Tracheal epithelial cell (primary cell): ENCODE measurements at places on chromosomes 6 and 20. TPM values are rescaled to one million over a fixed set of nuclear protein-coding genes. Genes with fewer than 3 reads are reported as not detected.

The COL19A1 gene
- not detected in 2 replicates for total RNA-seq

The ZNF311 gene
- total RNA-seq = 0.96 and 2.1 TPM in 2 replicates

The LY86 gene
- not detected in 2 replicates for total RNA-seq

The BMP7 gene
- not detected in 2 replicates for total RNA-seq

The SSTR4 gene
- not detected in 2 replicates for total RNA-seq

The ABHD16B gene
- total RNA-seq = not detected in 2 replicates

The TBX18 gene
- 0.21 and 0.96 TPM in 2 replicates for total RNA-seq

The STX7 gene
- total RNA-seq = 20.0 and 34.7 TPM in 2 replicates

The HFE gene
- 3.4 and 5.5 TPM in 2 replicates for total RNA-seq

The TRIM10 gene
- not detected in 2 replicates for total RNA-seq

The DYNLT2 gene
- total RNA-seq = 0.72 and 1.3 TPM in 2 replicates

The PACRG gene
- 0.24 and 2.1 TPM in 2 replicates for total RNA-seq

The PLEKHG1 gene
- total RNA-seq = 9.9 and 14.9 TPM in 2 replicates

The WFDC10B gene
- total RNA-seq = not detected in 2 replicates

The TRIM38 gene
- 4.0 and 4.3 TPM in 2 replicates for total RNA-seq

The OOEP gene
- not detected in 2 replicates for total RNA-seq

The TGM3 gene
- under 0.01 and 0.43 TPM in 2 replicates for total RNA-seq

The MLN gene
- total RNA-seq = not detected in 2 replicates

The RNGTT gene
- total RNA-seq = 20.7 and 25.1 TPM in 2 replicates

The CTAGE9 gene
- total RNA-seq = not detected in 2 replicates

The OTOR gene
- total RNA-seq = not detected in 2 replicates

The PHACTR1 gene
- 0.96 TPM in 1 of 2 replicates, not detected in the other for total RNA-seq
